ENCODE measurements at places on chromosomes 11 and 22. TPM values are rescaled to one million over a fixed set of nuclear protein-coding genes. Genes with fewer than 3 reads are reported as not detected.

Gene ANKK1
- polyA plus RNA-seq: 0.12 TPM

Gene OR8D1
- polyA plus RNA-seq: not detected

Gene TREH
- 5.7 TPM for polyA plus RNA-seq

Gene SLC22A9
- not detected for polyA plus RNA-seq

Gene FOXR1
- not detected for polyA plus RNA-seq

Gene LRRC56
- polyA plus RNA-seq: 0.86 TPM

Gene TTLL12
- polyA plus RNA-seq: 23.2 TPM

Gene TRIM48
- not detected for polyA plus RNA-seq

Gene OR8G1
- polyA plus RNA-seq: not detected

Gene FCHSD2
- polyA plus RNA-seq: 17.8 TPM

Gene PHF5A
- polyA plus RNA-seq: 26.0 TPM

Gene OR6M1
- not detected for polyA plus RNA-seq

Gene CKAP5
- 12.9 TPM for polyA plus RNA-seq

Gene SHANK3
- polyA plus RNA-seq: 6.3 TPM

Gene RGL4
- 13.9 TPM for polyA plus RNA-seq

Gene KCNJ5
- polyA plus RNA-seq: 0.48 TPM

Gene UPK3A
- polyA plus RNA-seq: not detected

Gene GRIA4
- 0.26 TPM for polyA plus RNA-seq

Gene HBD
- not detected for polyA plus RNA-seq

Gene RASL10A
- 1.0 TPM for polyA plus RNA-seq

Gene OR51E2
- 0.56 TPM for polyA plus RNA-seq

Gene FOSL1
- polyA plus RNA-seq: 1.5 TPM

Gene NXPE2
- not detected for polyA plus RNA-seq

Gene BDNF
- 0.33 TPM for polyA plus RNA-seq

Gene P4HA3
- polyA plus RNA-seq: 0.10 TPM

Gene PRMT3
- polyA plus RNA-seq: 4.1 TPM

Gene IL10RA
- polyA plus RNA-seq: 8.1 TPM

Gene GNAZ
- polyA plus RNA-seq: 7.8 TPM

Gene PGR
- polyA plus RNA-seq: 0.08 TPM

Gene ZP1
- polyA plus RNA-seq: 0.33 TPM

Gene NRGN
- 5.3 TPM for polyA plus RNA-seq

Gene ACR
- 0.25 TPM for polyA plus RNA-seq

Gene GRK3
- 17.6 TPM for polyA plus RNA-seq

Gene C11orf97
- polyA plus RNA-seq: not detected

Gene BTBD18
- polyA plus RNA-seq: not detected

Measured in adipose tissue (tissue), 3 donors.